ENCODE measurements at places on chromosomes 3 and 15. TPM values are rescaled to one million over a fixed set of nuclear protein-coding genes. Genes with fewer than 3 reads are reported as not detected.

GOLGA8O gene
- total RNA-seq: 1.1 TPM

CPLX3 gene
- total RNA-seq: 0.15 TPM

RBMS3 gene
- total RNA-seq: 17.6 TPM

CATSPER2 gene
- 1.5 TPM for total RNA-seq

HTR3E gene
- not detected for total RNA-seq

RYR3 gene
- total RNA-seq: under 0.01 TPM

OIP5 gene
- 9.6 TPM for total RNA-seq

LYZL4 gene
- total RNA-seq: not detected

LMAN1L gene
- 0.15 TPM for total RNA-seq
